Activated naive CD4-positive, alpha-beta T cell treated with anti-CD3 and anti-CD28 coated beads for 36 hours (primary cell): ENCODE measurements at places on chromosomes 12 and 14. TPM values are rescaled to one million over a fixed set of nuclear protein-coding genes. Genes with fewer than 3 reads are reported as not detected.
A peak's percentile ranks its signal among the peaks of the same experiment; 100 is the strongest.

ZFHX2 gene
- 0.57 TPM for total RNA-seq

DNA sequence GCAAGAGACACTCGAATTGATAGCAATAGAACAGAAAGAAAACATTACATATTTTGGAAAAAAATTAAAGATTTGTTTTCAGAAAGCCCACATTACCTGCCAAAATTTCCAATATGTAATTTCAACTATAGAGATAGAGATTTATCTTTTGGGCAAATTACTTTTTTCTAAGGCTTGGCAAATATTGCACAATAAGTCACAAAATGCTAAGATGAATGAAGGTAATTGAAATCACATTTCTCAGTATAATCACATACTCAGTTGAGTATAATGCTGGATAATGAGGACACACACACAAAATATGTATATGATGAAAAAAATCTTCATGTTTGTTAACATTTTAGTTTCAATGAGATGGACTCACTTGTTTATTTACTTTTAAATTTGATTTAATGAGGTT, 189.2 kb upstream of the STXBP6 start:
- no peak for DNase-seq

DNA sequence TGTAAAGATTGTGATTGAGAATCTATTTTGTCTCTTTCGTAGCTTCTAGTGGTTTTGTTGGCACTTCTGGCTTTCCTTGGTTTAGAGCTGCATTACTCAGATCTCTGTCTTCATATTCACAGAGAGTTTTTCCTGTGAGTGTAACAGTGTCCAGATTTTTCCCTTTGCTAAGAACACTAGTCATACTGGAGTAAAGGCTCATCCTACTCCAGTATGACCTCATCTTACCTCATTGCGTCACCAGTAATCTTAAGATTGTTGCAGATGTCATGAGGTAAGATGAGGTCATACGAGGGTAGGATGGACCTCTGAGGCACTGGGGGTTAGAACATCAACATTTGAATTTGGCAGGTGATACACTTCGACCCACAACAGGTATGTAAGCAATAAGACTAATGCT, 461.2 kb downstream of the FLRT2 start:
- DNase-seq = no peak

- DNase-seq = no peak
Observed at GRCh38 chr14:60977847-60978246, 3.0 kb downstream of the TRMT5 start.

CLEC4A gene
- 1.2 TPM for total RNA-seq

RAN gene
- total RNA-seq = 2,418 TPM

TWF1 gene
- 15.3 TPM for total RNA-seq

GRCh38 chr12:111424793-111425251, 19.1 kb downstream of the SH2B3 start:
- DNase-seq = peak; percentile 47

ACVR1B gene
- total RNA-seq = 9.1 TPM

GRCh38 chr14:60227291-60227690, 21.7 kb upstream of the PPM1A start:
- no peak for DNase-seq
